ENCODE measurements at places on chromosomes 4 and X. TPM values are rescaled to one million over a fixed set of nuclear protein-coding genes. Genes with fewer than 3 reads are reported as not detected.
A peak's percentile ranks its signal among the peaks of the same experiment; 100 is the strongest.

GRCh38 chrX:133792198-133792953, 193.0 kb downstream of the GPC3 start:
- no peaks in the 10 kb centered on the region for H3K36me3 ChIP-seq
- no peak overlapping the region for H3K4me3 ChIP-seq
- no peaks in the 10 kb centered on the region for H3K4me1 ChIP-seq
- no peak overlapping the region for H3K27ac ChIP-seq
- no peaks in the 10 kb centered on the region for H3K27me3 ChIP-seq

DNA sequence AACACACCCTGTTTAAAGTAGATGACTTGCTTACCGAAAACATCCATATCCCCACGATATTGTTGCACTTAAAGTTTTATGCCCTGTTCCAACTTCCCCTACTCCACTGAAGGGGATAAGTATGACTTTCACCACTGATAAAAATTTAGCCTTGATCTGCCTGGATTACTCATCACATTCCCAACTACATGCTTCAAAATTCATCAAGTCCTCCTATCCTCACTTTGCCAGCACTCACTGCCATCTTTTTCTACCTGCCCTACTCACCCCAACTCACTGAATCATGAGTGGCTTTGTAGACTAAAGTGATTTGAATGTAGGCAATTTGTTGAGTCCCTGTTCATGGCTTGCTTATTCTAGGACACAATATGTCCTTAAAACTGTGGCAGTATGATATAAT, 12.2 kb upstream of the GPRIN3 start:
- H3K4me3 ChIP-seq: no peak overlapping the region
- no peak overlapping the region for H3K27ac ChIP-seq
- DNase-seq: no peak

The SNCA gene
- 0.39 TPM for total RNA-seq

The FAM9B gene
- 0.87 TPM for total RNA-seq

DNA sequence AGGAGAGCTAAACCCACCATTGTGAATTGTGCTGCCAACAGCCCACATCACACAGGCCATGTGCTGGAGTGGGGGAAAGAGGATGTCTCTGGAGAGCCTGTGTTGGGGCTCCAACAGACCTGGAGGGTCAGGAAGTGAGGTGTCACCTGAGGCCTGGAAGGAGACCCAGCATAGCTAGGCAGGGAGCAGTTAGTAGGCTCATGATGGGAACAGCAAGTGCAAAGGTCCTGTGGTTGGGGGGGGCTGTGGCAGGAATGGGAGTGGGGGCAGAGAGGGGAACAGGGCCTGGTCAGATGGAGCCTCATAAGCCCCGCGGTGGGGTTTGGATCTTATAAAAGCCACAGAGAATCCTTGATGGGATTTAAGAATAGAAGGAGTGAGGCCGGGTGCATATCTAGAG, 35.9 kb upstream of the GPR78 start:
- no peak overlapping the region for H3K4me3 ChIP-seq
- peaks cover 5% of the 10 kb centered on the region for H3K4me1 ChIP-seq

DNA sequence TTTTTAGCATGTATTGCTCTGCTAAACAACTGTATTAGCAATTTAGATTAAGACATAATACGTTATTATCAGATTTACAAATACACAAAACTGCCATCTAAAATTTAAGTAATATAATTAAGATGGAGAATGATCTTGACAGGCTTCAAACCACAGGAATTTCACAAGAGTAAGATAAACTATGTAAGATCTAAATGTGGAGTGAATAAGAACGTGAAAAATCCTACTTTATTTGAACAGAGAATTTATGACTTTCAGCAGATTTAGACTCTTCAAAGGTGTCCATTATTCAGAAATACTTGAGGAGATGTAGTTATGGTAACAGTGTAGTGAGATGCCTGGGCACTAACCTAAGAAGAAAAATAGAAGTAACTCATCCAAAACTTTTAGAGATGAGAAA, 73.2 kb downstream of the SLC4A4 start:
- no peaks in the 10 kb centered on the region for H3K4me1 ChIP-seq
- H3K4me3 ChIP-seq: no peak overlapping the region
- no peak overlapping the region for H3K27ac ChIP-seq
- no peak for DNase-seq

GRCh38 chr4:3416270-3416669, 25.5 kb upstream of the HGFAC start:
- H3K36me3 ChIP-seq: no peaks in the 10 kb centered on the region
- no peak overlapping the region for H3K4me3 ChIP-seq
- no peaks in the 10 kb centered on the region for H3K27me3 ChIP-seq
- no peaks in the 10 kb centered on the region for H3K4me1 ChIP-seq

The SYNPO2 gene
- 0.09 TPM for total RNA-seq

The PNCK gene
- total RNA-seq: 0.18 TPM

DNA sequence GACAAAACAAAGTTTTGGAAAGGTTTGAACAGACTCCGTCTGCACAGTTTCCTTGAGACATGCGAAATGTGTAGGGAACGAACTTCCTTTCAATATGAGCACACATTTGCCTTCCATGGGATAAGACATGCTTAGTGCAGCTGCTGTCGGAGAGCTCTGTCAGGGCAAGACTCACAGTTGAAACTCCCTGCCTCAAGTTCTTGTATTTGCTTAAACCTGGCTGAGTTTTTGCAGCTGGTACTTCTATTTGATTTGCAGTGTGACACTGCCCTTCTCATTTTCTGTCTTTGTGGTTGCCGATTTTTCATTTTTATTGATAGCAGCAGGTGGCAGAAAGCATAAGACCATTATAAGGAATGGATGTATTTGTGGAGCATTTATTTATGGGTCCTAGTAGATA, 18.2 kb upstream of the RHOH start:
- no peak overlapping the region for H3K4me3 ChIP-seq
- DNase-seq: no peak
- H3K4me1 ChIP-seq: peaks cover 21% of the 10 kb centered on the region
- H3K27ac ChIP-seq: no peak overlapping the region
- H3K27me3 ChIP-seq: no peaks in the 10 kb centered on the region

DNA sequence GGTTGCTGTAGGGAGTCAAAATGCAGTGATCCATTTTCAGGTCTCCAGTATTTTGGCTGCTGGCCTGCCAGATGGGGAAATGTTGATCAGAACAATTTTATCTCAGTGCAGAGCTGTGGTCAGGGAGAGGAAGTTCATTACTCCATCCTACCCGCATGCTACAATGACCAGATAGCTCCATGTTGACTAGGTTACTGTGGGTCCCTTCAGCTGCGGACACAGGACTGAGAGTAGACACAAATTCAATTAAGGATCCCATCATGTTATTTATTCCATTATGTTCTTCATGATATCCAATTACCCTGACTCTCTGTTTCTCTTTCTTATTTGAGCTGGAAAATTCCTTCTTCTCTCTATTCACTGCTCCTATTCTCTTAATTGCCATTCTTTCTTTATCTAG, 16.3 kb downstream of the SYNPO2 start:
- H3K4me1 ChIP-seq: no peaks in the 10 kb centered on the region
- peaks cover 9% of the 10 kb centered on the region for H3K27me3 ChIP-seq
- DNase-seq: no peak
- no peaks in the 10 kb centered on the region for H3K36me3 ChIP-seq

The CT45A6 gene
- not detected for total RNA-seq

GRCh38 chr4:40055511-40055862, 1.2 kb upstream of the N4BP2 start:
- no peaks in the 10 kb centered on the region for H3K27me3 ChIP-seq
- peak overlapping the region; percentile 99 for H3K27ac ChIP-seq
- no peak for DNase-seq
- H3K4me1 ChIP-seq: peaks cover 25% of the 10 kb centered on the region

The SYN1 gene
- 0.21 TPM for total RNA-seq

The CXCL3 gene
- total RNA-seq: 0.14 TPM

DNA sequence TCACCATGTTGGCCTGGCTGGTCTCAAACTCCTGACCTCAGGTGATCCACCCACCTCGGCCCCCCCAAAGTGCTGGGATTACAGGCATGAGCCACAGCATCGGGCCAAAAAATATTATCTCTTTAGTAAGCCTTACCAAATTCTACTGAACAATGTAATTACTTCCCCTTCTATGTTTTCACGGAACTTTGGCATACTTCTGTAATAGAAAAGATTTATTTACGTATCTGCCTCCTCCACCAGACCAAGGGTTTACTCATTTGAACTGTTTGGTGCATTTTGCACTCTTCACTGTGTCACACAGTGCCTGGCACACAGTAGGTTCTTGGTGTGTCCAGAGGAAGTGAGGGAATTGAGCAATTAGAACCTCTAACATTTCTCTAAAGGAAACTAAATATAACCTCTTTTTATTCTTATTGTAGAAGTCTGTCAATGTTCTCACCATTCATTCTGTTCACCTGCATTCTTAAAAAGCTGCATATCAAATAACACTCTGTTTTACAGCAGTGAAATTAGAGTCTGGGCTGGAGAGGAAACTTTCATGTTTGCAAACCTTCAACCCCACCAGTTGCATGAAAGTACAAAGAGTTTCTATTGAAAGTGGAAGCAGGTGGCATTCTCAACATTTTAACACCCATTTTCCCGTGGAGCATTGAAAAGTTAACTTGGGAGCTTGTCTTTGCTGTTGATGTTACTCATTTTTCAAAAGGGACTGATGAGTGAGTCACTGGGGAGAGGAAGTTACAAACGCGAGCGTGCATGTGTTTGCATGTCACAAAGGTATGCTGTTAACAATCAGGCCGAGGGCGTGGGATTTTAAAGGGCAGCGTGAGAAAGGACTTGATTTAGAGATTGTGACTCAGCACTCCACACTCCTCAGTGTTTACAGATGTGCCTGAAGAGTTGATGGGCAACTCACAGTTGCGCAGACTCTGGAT, 314.1 kb downstream of the STK32B start:
- no peaks in the 10 kb centered on the region for H3K27me3 ChIP-seq
- no peak overlapping the region for H3K4me3 ChIP-seq
- no peaks in the 10 kb centered on the region for H3K4me1 ChIP-seq
- no peak for DNase-seq
- no peak overlapping the region for H3K27ac ChIP-seq

- no peak for DNase-seq
- no peaks in the 10 kb centered on the region for H3K27me3 ChIP-seq
These were observed 751.8 kb upstream of the POU3F4 start for GRCh38 chrX:82756272-82756671.

The ADH5 gene
- 93.8 TPM for total RNA-seq

DNA sequence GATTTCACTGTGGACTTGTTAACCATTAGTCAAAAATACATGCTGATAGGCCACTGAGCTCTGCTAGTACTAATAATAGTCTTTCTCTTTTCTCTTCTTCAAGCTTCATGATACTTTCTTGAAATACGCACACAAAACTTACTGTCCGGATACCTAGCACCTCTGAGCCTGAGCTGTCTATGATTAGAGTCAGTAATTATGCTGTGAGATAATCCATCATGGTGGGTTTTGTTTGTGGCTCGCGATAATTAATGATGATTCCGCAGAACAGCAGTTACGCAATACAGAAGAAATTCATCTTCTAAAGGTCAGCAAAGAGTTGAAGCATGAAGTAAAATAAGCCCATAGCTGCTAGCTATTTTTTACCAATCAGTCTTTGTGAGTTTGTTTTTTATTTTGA, 511.5 kb upstream of the GALNT7 start:
- no peak for DNase-seq
- no peaks in the 10 kb centered on the region for H3K36me3 ChIP-seq
- H3K4me1 ChIP-seq: no peaks in the 10 kb centered on the region
- no peaks in the 10 kb centered on the region for H3K27me3 ChIP-seq

Measured in activated T-helper 2 cell treated with anti-CD3 and anti-CD28 coated beads, Interferon-gamma antibody, Interleukin-2, Interleukin-4, amounts not matched to agents 10 μg/mL and 5 μg/mL and 100 μg/mL, durations not matched to agents 14 hours and 24 hours and 36 hours (primary cell).